ENCODE measurements at places on chromosomes 1 and 21.

DNA sequence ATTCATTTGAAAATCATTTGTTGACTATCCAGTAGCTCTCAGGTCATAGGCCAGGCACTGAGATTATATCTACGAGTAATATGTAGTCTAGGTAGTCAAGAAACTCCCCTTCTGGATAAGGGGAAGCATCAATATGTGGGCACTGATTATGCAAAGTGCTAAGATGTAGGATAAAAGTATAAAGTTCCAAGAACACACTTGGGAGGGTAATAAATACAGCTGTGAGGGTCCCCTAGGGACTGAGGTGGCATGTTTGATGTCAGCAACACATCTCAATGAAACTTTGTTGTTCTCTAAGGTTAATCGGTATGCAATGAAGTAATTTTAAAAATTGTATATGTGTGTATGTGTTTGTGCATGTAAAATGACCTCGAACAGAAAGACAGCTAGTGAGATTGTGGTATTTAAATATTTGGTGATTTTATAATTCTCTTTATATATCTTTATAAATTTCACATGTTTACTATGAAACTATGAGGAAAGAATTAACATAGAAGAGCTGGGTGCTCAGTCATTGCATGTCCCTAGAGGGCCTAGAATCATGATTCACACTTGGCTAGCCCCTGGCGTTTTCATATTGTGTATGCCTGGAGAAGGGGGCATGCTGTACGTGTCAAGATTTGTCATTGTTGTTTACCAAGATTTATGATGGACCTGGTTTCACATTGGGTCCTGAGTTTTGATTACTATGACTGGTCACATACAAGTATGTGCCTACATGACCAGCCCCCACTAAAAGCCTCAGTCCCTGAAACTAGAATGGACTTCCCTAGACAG is 140.1 kb upstream of the DUSP10 start:
- DNase-seq: no peak

DNA sequence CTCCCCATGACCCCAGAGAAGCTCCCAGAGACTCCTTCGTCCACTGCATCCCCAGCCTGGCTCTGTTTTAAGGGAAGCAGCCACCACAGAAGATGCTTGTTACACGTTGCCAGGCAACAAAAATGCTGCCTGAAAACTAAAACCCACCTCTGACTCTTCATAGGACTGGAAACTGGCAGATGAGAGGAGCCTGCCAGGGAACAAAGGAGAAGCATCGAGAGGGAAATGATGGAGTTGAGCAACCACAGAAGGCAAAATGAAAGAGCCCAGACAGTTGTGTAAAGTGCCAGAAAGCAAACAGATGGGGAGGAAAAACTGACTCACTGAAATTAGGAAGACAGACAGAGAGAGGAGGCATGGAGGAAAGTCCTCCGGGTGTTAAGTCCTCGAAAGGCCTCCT is 118.4 kb downstream of the KCNN3 start:
- DNase-seq: no peak

- DNase-seq: no peak
Observed at GRCh38 chr1:116861137-116861536, 48.6 kb upstream of the PTGFRN start.

GRCh38 chr1:176205332-176205914 is 1.7 kb downstream of the COP1 start:
- no peak for DNase-seq

- DNase-seq: no peak
Observed at GRCh38 chr1:27418326-27419185, 26.1 kb downstream of the GPR3 start.

- DNase-seq: no peak
Observed at GRCh38 chr1:165409657-165410358, 35.1 kb downstream of the RXRG start.

DNA sequence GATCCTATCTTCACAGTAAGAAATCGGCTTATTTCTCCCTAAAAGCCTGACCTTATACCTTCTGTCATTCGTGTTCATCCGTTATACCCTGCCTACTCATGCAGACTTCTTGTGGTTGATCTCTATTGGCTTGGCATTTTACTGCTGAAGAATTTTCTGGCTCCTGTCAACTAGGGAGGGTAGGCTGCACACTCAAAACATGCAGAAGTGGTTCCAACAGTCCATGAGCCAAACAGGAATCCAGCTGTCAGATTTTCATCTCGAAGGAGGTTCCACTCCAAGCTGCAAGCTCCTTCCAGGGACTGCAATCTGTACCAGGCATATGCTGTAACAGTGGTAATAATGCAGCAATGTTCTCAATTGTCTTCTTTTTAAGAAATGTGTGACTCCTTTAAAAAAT is 10.1 kb downstream of the DNAJC11 start:
- DNase-seq: no peak

DNA sequence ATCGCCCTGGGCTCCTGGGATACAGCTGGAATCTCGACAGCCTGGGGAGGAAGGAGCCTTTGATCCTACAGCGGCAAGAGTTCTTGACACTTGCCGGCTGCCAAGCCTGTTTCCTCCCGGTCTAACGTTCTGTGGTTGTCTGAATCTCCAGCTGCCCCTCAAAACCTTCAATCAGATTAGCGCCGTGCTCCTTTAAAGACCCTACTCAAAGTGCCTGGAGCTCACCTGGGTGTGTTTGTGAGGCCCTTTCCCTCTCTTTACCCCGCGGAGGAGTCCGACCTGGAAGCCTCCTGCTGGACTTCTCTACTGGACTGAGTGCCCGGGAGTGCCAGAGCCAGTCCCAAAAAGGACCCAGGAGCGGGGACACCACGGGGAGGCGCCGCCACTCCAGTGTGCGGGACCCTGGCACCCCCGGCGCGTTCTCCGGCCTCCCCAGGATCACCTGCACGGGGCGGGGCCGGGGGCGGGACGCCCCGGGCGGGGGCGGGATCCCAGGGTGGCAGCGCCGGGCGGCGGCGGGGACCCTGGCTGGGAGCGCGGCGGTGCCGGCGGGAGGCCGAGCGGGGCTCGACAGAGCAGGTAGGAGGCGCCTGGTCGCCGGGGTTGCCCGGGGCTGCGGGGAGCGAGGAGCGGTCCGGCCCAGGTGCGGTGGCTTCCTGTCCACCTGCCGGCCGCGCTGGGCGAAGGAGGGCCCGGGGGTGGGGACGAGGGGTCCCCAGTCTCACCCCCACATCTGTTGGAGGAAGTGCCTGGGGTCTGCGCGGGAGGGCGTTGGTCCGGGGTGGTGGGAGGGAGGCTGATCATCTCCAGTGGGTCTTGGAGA is at the start of gene NCMAP:
NCMAP (plus strand) TSS at position 497 of the 823 bp plus-strand sequence. CDS start 39,344 bp downstream, outside the sequence.
- peak; percentile 37 for DNase-seq

DNA sequence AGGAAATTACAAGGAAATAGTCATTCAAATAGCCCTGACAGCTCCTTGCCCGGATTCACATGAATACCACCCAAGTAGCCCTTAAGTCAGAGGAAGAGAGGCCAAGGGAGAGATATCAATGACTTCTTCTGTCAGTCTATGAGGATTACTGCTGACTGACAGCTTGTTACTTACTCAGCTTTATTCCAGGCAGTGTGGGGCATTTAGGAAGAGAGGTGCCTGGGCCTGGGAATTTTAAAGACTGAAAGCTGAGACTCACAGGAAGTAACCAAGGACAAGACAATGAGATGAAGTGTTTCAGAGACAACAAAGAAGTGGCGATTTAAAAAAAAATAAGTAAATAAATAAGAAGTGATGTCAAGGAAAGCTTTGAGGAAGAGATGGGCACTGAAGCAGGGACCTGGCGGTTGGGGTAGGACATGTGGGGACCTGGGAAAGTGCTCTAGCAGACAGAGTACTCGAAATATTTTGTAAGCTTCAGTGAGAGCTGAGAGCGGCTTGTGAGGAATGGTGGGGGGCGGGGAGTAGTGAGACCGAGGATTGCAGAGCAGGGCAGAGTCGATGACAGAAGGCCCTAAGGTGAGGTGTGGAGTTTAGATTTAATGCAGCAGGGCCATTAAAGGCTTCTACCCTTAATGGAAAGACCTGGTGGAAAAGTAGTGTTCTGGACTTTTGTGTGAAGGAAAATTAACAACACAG is 58.9 kb downstream of the ST3GAL3 start:
- no peak for DNase-seq

DNA sequence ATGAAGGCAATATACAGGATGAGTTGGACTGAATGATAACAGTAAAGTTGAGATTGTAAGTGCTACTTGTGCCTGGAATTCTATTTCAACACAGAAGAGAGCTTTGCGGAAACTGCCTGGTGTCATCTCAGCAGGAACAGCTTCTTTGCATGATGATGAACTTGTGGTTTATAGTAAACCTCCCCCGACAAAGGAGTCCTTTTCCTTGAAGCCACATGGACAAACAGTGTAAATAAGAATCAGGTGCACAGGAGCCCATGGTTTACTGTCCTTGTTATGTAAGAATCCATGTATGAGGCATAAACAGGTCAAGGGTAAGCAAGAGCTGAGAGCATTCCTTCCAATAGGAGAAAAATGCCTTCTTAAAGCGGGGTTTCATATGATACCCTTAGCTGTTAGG is 66.2 kb downstream of the PCNX2 start:
- DNase-seq: no peak

DNA sequence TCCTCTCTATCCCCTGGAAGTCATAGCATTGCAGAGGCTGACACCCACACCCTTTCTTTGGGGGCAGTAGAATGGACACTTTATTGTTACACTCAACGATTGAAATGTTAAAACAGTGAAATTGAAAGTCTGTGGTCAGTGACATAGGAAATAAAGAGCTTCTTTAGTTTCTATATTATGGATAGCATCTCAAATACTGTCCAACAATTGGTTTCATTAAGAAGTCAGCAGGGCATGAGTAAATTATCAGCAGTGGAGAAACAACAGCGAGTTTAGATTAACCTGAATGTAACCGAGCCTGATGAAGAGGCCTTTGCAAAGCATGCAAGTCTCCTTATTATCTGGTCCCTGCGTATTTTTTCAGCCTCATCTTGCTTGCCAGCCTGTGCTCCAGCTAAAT is 350.7 kb downstream of the NTNG1 start:
- DNase-seq: no peak

- DNase-seq: no peak
Observed at GRCh38 chr1:229334716-229335115, 8.1 kb downstream of the CCSAP start.

DNA sequence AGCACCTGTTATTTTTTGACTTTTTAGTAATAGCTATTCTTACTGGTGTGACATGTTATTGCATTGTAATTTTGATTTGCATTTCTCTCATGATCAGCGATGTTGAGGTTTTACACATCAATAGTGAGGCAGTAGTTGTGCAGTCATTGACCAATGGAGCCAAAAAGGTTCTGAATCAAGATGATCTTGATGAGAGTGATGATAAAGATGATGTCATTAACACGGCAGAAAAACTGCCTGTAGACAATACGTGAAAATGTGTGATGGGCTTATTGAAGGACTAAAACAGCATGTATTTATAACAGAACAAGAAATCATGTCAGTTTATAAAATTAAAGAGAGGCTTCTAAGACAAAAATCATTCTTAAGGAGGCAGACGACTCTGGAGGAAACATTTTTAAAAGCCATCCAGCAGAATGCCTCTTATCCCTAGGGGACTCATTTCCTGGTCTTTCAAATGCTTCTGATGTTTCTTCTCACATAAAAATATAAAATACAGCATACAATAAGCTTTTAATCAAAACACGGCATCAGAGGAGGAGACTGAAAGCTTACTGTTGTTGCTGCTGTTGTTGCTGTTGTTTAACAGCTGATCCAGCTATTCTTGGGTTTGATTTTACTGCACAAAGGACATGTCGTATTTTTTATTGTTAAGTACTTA is 400.3 kb downstream of the LTN1 start:
- no peak for DNase-seq

DNA sequence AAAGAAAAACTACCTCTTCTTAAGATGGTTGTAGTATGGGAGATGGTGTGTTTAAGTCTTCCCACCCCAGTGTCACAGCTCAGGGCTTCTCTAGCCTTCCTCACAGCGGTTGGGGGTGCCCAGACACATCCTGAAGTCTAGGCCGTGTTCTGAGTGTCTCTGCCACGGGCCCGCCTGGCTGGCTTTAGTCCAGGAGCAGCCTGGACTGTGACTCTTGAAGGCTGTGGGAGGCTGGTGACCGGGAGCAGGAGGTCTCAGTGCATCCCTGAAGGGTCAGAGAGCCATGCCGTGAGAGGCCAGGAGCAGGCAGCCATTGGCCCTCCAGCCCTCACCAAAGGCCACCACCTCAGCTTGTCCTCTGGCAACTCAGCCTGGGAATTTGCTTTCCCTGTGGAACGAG is 4.5 kb downstream of the EPHX1 start:
- DNase-seq: no peak

- no peak for DNase-seq
Observed at GRCh38 chr1:33643216-33643615, 170.8 kb downstream of the ZSCAN20 start.

- DNase-seq: no peak
Observed at GRCh38 chr1:42334240-42335049, 590 bp downstream of the FOXJ3 start.

GRCh38 chr1:27416387-27417111 is 24.1 kb downstream of the GPR3 start:
- no peak for DNase-seq

- no peak for DNase-seq
Observed at GRCh38 chr1:201481004-201481380, 12.0 kb upstream of the PHLDA3 start.

GRCh38 chr1:11882814-11883538 is 24.2 kb upstream of the NPPB start:
- no peak for DNase-seq

DNA sequence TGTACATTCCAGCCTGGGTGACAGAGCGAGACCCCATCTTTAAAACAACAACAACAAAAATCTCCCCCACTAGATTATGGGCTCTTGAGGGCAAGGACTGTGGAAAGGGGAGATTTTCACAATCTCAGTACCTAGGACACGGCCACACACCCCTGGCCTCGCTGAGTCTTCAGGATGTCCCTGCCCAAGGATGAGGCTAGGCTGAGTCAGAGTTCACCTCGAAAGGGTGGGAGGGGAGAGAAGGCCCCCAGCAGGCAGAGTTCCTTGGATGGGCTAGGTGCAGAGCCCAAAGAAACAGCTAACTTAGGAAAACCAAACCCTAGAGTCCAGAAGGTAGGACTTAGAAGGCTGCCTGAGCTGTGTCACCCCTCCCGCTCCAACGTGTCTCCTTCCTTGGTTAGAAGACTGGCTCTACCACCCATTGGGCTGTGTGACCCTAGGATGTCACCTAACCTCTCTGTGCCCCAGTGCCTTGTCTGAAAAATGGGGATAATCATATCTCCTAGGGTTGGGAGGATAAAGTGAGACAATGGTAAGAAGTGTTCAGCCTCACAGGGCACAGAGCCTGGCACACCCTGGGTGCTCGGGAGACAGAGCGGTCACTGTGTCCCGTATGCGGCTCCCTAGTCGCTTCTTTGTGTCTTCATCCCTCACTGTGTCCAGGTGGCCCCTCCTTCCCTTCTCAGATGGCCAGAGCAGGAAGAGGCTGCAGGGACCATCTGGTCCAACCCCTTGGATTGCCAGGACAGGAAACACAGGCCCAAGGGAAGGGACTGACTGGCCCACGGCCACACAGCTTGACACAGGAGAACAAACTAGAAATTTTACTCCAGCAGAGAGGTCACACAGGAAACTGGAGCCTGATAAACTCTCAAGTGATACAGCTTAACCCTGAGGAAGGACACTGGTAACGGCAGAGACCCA is 11.2 kb downstream of the TRIM62 start:
- no peak for DNase-seq
